T-helper 17 cell (primary cell): ENCODE measurements at places on chromosomes 16 and 17.

DNA sequence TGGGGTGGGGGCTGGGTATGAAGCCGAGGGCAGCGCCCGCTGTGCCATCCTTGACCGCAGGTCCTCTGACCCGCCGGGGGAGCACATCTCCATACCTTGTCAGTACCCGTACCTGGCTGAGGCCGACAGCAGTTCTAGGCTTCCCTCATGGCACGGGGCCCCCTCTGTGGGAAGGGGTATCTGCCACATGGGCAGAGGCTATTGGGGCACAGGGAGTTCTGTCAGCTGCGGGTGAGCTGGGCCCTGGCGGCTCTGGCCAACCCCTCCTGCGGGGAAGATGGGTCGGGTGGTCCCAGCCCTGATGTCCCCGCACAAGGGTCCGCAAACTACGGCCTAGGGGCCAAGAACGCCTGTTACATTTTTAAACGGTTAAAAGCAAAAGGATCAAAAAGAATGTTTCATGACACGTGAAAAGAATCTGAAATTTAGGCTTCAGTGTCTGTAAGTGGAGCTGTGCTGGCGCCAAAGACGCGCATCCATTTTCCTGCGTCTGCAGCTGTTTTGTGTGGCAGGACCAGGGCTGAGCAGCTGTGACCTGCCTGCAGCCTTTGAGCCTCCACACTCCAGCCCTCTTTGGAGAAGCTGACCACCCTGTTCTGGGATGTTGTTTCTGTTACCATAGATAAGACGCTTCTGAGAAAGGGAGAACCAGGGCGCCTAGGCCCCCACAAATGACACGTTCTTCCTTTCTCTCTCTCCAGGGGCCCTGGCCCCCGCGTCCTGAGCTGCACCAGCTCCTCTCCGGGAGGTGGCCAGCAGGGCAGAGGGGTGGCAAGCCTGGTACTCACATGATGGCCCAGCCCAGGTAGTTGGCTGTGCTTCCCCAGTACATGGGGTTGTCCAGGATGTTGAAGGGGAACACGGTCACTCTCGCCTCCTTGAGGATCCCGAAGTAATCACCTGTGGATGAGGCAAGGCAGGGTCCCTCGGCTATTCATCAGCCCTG is 12.7 kb upstream of the RASD1 start:
- peaks cover 4% of the 10 kb centered on the region for H3K4me1 ChIP-seq
- no peak overlapping the region for H3K4me3 ChIP-seq
- H3K27me3 ChIP-seq = no peaks in the 10 kb centered on the region
- DNase-seq = peak; percentile 5
- H3K36me3 ChIP-seq = no peaks in the 10 kb centered on the region

- DNase-seq = no peak
Measured at GRCh38 chr17:65638221-65638975, 77.0 kb upstream of the AXIN2 start.

- no peak overlapping the region for H3K4me3 ChIP-seq
- H3K4me1 ChIP-seq = peaks cover 2% of the 10 kb centered on the region
- H3K36me3 ChIP-seq = no peaks in the 10 kb centered on the region
- no peaks in the 10 kb centered on the region for H3K27me3 ChIP-seq
Measured at GRCh38 chr17:13939222-13939621, 130.1 kb upstream of the COX10 start.

- no peaks in the 10 kb centered on the region for H3K36me3 ChIP-seq
- H3K27me3 ChIP-seq = peaks cover 23% of the 10 kb centered on the region
- no peak for DNase-seq
- peaks cover 2% of the 10 kb centered on the region for H3K4me1 ChIP-seq
- H3K4me3 ChIP-seq = no peak overlapping the region
- H3K27ac ChIP-seq = no peak overlapping the region
Measured at GRCh38 chr17:32256701-32257019, 9.0 kb upstream of the RHBDL3 start.
